Naive thymus-derived CD8-positive, alpha-beta T cell (primary cell): ENCODE measurements at places on chromosomes 6 and 20. TPM values are rescaled to one million over a fixed set of nuclear protein-coding genes. Genes with fewer than 3 reads are reported as not detected.

The ATG5 gene
- 24.4 TPM for total RNA-seq

The SKIC2 gene
- total RNA-seq, result 141 TPM

The HLA-DMA gene
- 39.7 TPM for total RNA-seq

The SMOC2 gene
- total RNA-seq, result not detected

DNA sequence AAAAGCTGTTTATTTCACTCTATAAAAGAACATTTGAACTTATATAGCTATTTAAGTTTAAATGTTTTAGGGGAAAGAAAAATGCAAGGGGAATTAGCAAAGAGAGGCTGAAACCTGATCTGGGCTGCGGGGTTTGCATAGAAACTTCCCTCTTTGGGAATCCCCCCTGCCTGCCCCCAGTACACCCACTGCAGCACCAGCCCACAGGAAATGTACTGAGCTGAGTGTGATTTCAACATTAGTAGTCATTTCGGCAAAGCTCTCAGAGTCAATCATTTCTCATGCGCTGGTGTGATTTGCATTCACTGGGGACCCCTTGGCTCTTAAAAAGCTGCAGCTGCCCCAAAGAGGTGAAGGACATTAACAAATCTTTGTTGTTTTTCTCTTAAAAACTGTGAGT, 859.4 kb downstream of the MAFB start:
- H3K36me3 ChIP-seq, result no peaks in the 10 kb centered on the region
- no peaks in the 10 kb centered on the region for H3K4me1 ChIP-seq
- no peak overlapping the region for H3K4me3 ChIP-seq
- DNase-seq, result no peak
- H3K27me3 ChIP-seq, result peaks cover 5% of the 10 kb centered on the region

GRCh38 chr6:145292066-145292465, 443.3 kb downstream of the EPM2A start:
- no peaks in the 10 kb centered on the region for H3K4me1 ChIP-seq
- no peak overlapping the region for H3K27ac ChIP-seq
- no peak for DNase-seq
- H3K4me3 ChIP-seq, result no peak overlapping the region
- no peaks in the 10 kb centered on the region for H3K27me3 ChIP-seq

DNA sequence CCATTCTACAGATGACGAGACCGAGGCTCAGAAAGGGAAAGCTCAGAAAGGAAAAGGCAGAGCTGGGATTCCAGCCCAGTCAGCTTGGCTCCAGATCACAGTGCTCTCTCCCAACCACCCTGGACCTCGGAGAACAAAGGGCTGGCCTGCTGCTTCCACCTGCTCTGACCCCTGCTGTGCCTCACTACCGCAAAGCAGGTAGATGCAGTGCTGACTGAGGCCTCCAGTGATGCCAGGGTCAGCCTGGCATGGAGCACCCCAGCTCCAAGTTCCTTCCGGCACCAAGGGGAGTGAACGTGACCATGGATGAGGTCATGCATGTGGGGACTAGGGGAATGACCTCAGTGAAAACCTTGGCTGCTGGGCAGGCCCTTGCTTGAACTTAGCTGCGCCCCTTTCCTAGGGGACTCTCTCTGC, 20.7 kb upstream of the TLDC2 start:
- no peak overlapping the region for H3K4me3 ChIP-seq
- no peaks in the 10 kb centered on the region for H3K27me3 ChIP-seq
- no peaks in the 10 kb centered on the region for H3K36me3 ChIP-seq
- peaks cover 30% of the 10 kb centered on the region for H3K4me1 ChIP-seq
- DNase-seq, result no peak

DNA sequence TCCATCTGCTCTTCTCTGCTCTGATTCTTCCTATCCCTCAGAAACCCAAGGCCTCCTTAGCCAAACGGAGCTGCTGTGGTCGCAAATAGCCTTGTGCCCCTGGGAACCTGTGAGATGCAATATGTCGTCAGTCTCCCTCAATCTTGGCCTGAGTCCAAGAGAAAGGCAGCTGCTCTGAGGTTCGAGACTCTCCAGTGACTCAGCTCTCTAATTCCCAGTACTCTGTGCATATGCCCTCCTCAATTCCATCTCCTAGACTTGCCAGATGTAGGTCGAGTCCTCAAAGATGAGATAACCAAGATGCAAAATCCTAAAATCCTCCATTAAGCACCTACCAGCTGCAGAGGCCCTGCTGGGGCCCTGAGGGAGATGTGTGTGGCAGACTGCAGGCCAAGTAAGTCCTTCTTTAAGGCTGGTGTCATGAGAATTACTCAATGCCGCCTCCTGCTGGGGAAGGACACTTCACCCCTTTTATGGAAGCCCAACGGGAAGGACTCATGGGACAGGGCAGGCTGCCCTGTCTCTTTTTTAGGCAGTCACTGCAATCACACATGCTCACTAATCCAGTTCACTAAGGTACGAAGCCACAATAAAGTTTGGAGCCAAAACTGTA, 28.5 kb downstream of the C6orf15 start:
- no peak for DNase-seq
- no peak overlapping the region for H3K27ac ChIP-seq
- peaks cover 3% of the 10 kb centered on the region for H3K4me1 ChIP-seq
- H3K36me3 ChIP-seq, result no peaks in the 10 kb centered on the region

DNA sequence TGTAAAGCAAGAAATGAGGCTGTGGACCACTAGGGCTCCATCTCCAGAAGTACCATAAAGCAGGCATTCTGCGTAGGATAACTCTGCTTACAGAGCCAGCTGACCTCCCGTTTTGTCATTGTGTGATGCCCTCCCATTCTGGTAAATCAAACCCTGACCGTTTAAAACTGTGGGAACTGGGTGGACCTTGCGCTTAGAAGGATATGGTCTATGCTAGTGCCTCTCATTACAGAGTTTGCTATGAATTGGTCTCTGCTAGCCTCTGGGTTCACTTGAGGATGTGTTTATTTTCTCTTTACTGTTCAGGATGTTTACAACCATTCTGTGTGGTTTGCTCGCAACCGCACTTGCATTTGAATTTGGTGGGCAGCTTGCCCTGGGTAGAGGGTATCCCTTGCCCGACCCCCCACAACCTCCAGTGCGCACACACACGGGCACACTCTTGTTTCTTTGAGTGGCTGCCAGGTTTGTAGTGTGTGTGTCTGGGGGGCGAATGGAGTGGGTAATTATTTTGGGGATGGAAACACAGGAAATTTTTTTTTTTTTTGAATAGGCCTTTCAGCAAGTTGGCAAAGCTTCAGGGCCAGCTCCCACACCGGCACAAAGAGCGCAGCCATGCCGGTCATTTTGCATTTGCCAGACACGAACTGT, 198.3 kb downstream of the JARID2 start:
- H3K4me3 ChIP-seq, result no peak overlapping the region
- peaks cover 73% of the 10 kb centered on the region for H3K4me1 ChIP-seq
- peaks cover 3% of the 10 kb centered on the region for H3K36me3 ChIP-seq
- no peak for DNase-seq
- H3K27ac ChIP-seq, result peak overlapping the region; percentile 16

- no peaks in the 10 kb centered on the region for H3K36me3 ChIP-seq
- no peak overlapping the region for H3K27ac ChIP-seq
- DNase-seq, result no peak
- H3K27me3 ChIP-seq, result peaks cover 28% of the 10 kb centered on the region
- no peaks in the 10 kb centered on the region for H3K4me1 ChIP-seq
These were observed 109.9 kb downstream of the POPDC3 start for GRCh38 chr6:105069821-105070445.
